ENCODE measurements at places on chromosomes 16 and 17. TPM values are rescaled to one million over a fixed set of nuclear protein-coding genes. Genes with fewer than 3 reads are reported as not detected.
A peak's percentile ranks its signal among the peaks of the same experiment; 100 is the strongest.

CEP295NL gene
- 0.60 TPM for total RNA-seq

UNKL gene
- total RNA-seq: 11.3 TPM

IST1 gene
- total RNA-seq: 114 TPM

ACSM2A gene
- not detected for total RNA-seq

HS3ST4 gene
- total RNA-seq: not detected

TMEM100 gene
- total RNA-seq: 17.0 TPM

CRYM gene
- total RNA-seq: 63.3 TPM

GRCh38 chr17:29243792-29244191 is 2.9 kb upstream of the CRYBA1 start:
- no peak for DNase-seq

DNA sequence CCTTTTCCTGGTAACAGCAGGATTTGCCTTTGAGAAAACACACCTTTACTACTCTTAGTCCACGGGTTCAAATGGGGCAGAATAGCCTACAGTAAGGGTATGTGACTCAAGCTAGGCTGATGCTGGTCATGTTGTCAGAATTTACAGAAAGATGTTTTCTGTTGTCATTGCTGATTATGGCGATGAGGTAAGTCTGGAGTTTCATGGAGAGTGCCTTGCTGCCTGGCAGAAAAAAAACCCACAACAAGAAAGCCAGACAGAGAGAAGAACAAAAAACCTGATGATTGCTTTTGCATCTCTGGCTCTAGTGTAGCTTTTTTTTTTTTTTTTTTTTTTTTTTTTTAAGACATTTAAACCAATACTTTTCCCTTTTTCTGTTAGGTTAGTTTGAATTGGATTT is 47.9 kb downstream of the SLC6A4 start:
- DNase-seq: no peak

DNA sequence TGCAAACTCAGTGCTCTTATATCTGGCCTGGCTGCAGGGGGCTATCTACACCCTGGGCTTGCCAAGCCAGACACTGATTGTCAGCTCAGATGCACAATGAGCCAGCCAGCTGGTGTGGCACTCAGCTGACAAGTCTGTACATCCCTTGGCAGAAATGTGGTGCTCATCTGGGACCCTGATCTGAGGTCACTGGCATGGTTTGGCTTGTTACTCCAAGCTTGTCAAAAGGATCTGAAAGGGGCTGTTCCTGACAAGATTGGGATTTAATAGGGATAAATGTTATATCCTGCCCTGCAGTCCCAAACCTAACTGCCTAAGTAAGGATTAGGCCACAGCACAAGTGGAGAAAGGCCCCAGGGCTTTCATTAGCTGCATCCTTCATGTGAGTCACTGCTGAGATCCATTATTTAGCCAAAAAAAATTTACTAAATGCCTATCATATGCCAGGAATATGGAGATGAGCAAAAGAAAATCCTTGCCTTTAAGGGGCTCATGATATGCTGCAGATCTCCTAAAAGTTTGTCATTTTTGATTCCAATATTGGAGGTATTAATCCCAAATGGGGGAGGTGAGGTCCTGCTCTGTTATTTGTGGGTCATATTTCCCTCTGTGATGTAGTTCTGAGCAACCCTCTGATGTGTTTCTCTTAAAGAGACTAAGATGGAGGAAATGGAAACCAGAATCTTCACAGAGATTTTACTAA is 6.3 kb downstream of the SLC6A2 start:
- no peak for DNase-seq

GRCh38 chr16:1297018-1297696 is 12.3 kb upstream of the UBE2I start:
- no peak for DNase-seq

DNA sequence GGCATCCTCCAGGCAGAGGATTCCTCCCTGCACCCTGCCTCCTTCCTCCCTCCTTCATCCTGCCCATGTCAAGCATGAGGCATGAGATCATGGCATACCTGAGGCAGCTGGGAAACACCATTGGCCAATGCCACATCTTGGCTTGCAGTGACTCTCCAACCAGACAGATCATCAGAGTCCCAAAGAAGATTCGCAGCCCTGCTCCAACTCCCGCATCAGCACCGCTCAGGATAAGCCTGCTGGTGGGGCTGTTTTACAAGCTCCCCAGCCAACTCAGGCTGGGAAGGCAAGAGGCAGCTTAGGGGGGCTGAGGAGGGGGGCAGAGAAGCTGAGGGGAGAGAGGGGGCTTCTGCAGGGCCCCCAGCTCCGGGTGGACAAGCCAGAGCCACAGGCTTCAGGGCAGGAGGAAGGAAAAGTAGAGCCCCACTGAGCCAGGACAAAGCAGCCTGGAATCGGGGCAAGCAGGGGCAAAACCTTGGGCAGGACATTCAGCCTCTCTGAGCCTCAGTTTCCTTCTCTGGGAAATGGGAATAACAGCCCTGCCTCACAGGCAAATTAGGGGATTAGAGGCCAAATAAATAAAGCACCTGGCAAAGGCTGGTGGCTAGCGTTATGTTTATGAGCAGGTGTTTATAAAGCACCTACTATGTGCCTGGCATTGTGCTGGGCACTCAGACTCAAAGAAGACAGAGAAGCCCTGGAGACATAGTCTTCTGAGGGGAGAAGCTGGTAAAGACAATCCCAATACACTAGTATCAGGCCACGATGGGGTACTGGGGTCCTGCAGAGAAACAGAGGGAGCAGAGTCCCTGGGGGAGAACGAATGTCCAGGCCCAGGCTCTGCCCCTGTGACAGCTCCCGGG is 88.1 kb downstream of the GOSR1 start:
- no peak for DNase-seq

DNA sequence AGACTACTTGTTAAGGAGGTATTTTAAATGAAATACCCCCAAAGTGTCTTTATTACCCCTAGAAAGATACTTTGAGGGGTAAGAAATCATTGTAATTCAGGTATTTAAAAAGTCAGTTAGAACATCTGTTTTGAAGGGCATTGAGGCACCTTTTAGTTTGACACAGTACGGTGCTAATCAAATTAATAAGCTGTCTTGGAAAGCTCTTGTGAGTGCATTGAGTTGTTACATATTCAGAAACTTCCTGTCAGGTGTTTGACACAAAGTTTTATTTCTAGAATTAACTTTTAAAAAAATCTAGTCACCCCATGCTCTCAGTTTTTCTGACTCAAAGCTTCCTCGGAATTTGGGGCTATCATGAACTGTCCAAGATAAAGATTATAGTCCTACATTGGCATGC is 4.6 kb downstream of the RBBP6 start:
- no peak for DNase-seq

DNA sequence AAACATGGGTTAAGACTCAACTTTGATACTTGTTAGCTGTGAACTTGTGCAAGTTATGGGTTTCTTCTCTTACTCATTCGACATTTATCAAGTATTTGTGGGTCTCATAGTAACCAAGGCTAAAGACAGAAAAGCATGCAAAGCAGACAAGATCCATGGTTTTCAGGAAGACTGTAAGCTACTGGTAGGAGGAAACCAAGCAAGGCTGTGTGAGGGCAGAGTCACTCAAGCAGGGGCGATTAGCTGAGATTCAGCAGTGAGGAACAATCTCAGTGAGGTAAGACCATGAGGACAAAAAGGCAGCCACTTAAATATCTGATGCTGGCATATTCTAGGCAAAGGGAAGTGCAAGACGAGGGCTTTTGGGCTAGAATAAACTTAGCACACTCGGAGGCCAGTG is 29.5 kb downstream of the MBTD1 start:
- no peak for DNase-seq

DNA sequence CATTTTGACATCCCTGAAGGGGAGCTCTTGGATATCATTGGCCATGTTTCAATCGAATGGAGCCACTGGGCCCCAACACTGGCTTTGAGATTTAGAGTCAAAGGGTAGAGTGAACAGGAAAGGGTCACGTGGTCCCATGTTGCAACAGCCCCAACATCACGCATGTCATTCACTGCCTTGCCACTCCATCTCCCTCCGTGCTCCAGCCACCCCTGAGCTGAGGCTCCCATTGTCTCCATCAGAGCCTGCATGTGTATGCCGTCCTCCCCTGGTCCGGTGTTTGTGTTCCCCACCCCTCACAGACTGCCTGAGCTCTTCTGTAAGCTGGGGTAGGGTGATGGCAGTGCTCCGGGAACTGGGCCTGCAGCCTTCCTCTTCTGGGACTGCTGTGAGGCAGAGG is 12.1 kb downstream of the NFE2L1 start:
- DNase-seq: no peak

DNA sequence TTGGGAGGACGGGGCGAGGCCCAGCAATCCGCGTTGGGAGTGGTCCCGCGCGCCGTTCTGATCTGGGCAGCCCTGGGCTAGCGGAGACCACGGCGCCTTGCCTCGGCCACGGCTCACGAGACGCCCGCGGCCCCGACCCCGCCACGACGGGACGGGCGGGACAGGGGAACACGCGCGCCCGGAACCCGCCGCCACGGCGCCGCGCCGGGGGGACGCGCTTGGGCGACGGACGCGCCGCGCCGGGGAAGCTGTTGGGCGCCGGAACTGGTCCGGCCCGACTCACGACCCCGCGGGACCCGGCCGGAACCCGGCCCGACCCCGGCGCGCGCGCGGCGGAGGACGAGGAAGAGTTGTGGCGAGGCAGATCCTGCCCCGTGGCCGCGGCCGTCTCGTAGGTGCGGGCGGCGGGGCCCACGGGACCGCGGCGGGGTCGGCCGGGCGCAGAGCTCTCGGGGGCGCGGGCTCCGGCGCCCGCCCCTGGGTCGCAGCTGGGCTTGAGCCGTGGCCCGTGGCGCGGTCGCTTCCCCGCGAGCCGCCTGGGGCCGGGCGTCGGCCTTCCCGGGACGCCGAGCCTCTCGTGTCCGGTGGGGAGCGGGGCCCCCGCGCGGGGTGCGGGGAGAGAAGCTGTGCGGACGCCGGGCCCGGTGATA is at the start of gene ACSF3:
ACSF3 (plus strand) TSS at position 251 of the 650 bp plus-strand sequence. CDS start 6,830 bp downstream, outside the sequence.
- peak; percentile 86 for DNase-seq

GRCh38 chr16:21598701-21599121 is 666 bp upstream of the METTL9 start:
- DNase-seq: no peak

DNA sequence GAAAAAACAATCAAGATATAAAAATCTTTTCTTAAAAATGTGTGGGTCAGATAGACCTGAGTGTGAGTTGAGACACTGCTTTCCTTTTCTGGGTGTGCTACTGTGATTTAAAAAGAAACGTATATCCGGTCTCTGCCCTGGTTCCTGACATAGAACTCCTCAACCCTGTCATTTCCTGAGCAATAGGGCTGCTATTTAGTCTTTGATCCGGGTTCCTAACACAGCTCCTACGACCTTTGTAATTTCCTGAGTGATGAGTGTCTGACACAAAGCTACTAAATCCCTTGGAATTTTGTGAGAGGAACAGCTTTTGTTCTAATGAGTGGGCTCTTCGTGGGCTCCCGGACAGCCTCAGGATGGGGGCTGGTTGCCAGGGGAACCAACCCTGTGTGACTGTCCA is 93.9 kb upstream of the FA2H start:
- DNase-seq: no peak

DNA sequence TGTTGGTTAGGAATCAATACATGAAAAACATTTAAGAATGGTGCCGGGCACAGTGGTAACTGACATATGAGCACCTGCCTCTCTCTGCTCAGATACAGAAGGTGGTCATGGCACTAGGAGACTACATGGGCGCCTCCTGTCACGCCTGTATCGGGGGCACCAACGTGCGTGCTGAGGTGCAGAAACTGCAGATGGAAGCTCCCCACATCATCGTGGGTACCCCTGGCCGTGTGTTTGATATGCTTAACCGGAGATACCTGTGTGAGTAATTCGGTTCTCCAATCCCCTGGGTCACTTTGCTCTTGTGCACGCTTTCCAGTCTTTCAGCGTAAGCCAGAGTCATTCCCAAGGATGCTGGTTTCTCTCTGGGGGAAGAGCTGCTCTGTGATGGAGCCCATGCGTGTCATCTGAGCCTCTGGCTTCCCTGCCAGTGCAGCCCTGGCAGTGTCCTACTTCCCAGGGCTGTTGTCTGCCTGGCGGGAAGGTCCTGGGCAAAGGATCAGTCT is 3.0 kb upstream of the CD68 start:
- no peak for DNase-seq

GRCh38 chr17:1482680-1483079 is 9.8 kb downstream of the MYO1C start:
- DNase-seq: no peak

GRCh38 chr17:72407336-72407909 is 286.6 kb downstream of the SOX9 start:
- DNase-seq: no peak

DNA sequence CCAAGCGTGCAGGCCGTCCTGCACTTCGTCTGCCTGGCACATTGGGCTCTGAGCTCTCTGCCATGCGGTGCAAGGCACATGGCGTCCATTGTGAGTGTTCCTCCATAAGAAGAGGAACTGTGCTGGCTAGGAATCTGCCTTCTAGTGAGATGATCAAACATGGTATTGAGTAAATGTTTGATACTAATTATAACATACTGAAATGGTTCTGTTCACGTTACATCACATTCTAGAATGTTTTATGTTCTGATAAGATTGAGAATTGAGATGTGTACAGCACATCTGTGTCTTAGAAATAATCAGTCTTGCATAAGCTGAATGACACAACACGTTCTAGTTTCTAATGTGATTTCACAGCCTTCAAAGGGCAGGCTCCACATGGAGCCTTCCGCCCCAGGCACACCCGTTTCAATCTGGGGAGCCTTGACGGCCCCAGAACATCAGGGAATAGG is 42.9 kb downstream of the USP10 start:
- no peak for DNase-seq

DNA sequence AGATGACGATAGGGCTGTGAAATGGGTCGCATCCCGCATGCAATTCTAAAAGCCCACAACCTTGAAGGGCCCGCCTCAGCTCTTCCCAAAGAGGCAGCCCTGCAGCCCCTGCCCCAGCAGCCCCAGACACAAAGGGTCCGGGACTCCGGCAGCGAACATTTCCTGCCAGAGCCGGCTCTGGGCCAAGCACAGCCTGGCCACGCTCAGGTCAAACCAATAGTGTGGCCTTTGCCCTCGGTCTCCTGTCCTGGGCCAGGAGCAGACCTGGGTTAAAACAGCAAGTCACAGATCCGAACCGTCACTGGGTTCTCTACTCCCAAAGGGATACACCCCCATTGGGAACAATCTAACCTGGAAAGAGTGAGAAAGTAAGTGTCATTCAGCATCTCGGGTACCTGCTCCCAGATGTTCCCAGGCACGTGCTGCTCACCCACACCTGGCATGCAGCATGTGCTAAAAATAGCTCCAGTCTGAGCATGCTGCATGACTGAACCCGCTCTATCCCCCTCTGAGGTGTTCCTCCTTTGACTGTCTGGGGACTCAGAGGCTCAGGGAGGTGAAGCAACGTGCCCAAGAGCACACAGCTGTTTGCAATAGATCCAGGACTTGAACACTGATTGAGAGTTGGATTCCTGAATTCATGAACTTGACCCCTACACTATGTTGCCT is 22.2 kb upstream of the ATP2A3 start:
- no peak for DNase-seq
